Endothelial cell of umbilical vein (primary cell): ENCODE measurements at places on chromosomes 2 and 18.
A peak's percentile ranks its signal among the peaks of the same experiment; 100 is the strongest.

DNA sequence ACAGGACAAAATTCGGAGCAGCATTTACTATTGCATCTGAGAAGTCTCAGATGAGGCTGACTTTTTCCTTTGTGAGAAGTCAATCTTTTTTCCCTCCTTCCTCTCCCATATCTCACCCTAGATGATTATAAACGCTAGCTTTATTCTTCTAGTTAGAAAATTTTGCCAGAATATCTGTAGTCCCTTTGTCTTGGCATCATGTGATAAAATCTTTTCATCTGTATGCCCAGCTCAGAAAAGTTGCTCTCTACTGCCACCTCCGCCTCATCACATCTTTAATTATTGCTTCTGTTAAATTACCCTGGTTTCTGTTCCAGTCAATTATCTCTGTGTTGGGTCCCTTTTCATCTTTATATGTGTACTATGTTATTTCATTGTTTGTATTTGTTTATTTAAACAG is 210.8 kb upstream of the SLC35G4 start:
- no peak for DNase-seq

DNA sequence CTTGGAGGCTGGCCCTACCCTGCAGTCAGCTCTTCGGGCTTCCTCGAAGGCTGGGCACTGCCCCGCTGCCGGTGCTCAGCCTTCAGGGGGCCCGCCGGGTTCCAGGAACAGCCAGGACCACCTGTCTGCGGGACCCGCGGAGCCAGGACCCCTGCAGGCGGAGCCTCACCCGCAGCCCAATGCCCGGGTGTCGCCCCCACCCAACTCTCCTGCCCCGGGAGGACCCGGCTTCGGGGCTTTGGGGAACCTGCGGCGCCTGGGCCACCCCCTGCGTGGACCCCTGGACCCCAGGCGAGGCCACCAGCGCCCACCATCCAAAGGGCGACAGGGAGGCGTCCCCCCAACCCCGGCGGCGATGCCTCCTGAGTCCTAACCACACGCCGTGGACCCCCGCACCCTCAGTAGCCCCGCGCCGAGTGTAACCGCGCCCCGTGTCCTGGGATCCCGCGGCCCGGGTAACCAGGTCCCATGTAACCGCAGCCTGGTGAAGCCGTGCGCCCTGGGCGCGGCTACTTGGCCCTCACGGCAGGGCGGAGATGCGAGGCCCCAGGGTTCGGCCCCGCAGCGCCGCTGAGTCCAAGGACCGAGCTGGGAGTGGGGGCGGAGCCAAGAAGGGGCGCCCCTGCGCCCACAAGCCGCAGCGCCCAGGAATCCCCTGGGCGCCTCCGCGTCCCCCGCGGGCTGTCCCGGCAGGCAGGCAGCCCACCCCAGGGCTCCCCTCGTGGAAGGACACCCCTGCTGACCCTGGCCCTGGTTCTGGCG is 11.0 kb upstream of the UBE2F start:
- no peak for DNase-seq

- DNase-seq: no peak
These were observed 336.7 kb downstream of the OSR1 start for GRCh38 chr2:19021721-19022120.

- peak; percentile 65 for DNase-seq
These were observed 94.5 kb upstream of the FN1 start for GRCh38 chr2:215530191-215530968.

DNA sequence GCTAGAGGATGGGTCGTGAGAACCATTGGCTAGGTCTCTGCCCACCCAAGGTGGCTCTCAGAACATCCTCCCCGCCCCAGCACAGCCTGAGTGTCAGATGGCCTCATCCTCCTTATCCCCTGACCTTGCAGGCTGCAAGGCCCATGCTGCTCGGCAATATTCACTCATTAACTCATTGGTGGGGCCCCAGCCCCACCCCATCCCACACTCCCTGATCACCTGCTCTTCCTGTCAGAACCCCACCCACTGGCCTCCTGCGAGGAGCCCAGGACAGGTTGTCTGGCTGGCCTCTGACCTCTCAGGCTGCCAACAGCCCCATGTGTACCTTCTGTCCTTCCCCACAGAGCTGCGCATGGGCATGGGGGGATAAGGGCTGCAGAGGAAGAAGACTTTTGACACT is 5.3 kb downstream of the ADCY3 start:
- no peak for DNase-seq
